ENCODE measurements at places on chromosomes 2 and 18. TPM values are rescaled to one million over a fixed set of nuclear protein-coding genes. Genes with fewer than 3 reads are reported as not detected.
A peak's percentile ranks its signal among the peaks of the same experiment; 100 is the strongest.

PROKR1 gene
- not detected for total RNA-seq

GPC1 gene
- 71.5 TPM for total RNA-seq

LRRTM4 gene
- total RNA-seq: 0.40 TPM

LINC00305 gene
- not detected for total RNA-seq

RNF125 gene
- total RNA-seq: 5.0 TPM

ADCYAP1 gene
- total RNA-seq: 1.2 TPM

ERFE gene
- total RNA-seq: not detected

IL1B gene
- not detected for total RNA-seq

ARHGEF33 gene
- 0.92 TPM for total RNA-seq

KIAA2012 gene
- 0.45 TPM for total RNA-seq

OR6B2 gene
- not detected for total RNA-seq

LRP1B gene
- total RNA-seq: 0.63 TPM

GRCh38 chr2:223109341-223109740, 57.4 kb downstream of the KCNE4 start:
- DNase-seq: no peak

- DNase-seq: no peak
Measured at GRCh38 chr18:71324356-71324755, 1035.5 kb downstream of the SOCS6 start.

GRCh38 chr2:46298272-46298521, 990 bp downstream of the EPAS1 start:
- no peak for DNase-seq

DNA sequence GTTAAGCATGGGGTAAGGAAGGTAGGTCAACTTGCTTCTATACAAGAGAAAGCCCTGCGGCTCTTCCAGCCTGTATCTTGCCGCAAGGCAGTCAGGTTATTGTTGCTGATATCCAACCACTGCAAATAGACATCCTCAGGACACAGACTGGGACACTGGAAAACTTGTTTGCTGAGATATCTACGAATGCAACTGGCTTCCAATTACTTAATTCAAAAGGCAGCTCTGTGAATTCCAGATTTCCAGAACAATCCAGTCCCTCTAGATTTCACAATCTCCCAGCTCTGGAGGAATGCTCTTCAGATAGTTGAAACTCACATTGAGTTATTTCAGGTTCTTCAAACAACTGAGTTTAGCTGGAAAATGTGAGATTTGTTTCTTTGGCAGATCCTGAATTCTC, 34.6 kb upstream of the SP9 start:
- DNase-seq: no peak

DNA sequence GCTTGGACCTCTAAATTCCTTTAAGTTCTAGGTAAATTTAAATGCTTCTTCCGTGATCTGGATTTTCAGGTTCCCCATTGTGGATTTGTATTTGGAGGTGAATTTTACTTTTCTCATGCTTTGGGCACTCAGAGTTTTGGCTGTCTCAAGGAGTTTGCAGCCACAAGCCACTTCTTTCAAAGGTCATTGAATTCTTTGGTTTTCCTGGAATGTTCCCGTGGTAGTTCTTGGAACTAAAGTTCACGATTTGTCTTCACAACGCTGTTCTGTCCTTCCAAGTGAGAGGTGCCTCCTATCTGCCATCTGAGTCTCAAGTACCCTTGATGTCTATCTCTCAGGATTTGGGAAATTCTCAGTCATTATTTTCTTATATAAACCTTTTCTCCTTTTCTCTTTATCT, 1438.7 kb upstream of the ZEB2 start:
- no peak for DNase-seq

DNA sequence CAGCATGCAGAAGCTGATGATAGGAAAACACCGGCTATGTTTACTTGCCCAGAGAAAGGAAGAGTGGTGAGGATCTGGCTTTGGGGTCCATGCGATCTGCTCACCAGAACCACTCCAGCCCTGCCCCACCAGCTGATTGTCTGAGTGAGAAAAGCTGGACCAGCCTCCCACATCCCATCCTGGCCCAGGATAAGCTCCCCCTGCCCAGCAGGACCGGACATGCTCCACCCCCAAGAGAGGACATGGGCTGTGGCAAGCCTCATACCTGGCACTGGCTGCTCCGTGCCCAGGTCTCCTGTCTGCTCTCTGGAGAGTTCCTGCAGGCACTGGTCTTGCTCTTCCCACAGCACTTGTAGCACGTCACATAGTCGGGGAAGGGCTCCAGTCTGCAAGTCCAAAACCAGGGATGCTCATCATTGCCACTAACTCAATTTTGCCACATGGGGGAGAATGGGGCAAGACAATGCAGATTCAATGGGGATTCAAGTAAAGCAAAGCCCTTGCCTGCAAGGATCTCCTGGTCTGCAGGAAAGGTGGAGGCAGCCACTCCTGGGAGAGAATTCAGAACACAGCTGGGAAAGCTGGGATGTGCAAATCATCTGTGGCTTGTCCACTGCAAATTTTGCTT, 30.0 kb downstream of the SCTR start:
- peak; percentile 72 for DNase-seq

- DNase-seq: no peak
Measured at GRCh38 chr2:154603682-154604081, 94.8 kb upstream of the KCNJ3 start.

GRCh38 chr18:22856870-22857269, 76.3 kb upstream of the RBBP8 start:
- DNase-seq: no peak

- DNase-seq: no peak
Measured at GRCh38 chr2:101063352-101064124, 61.4 kb downstream of the RPL31 start.

- DNase-seq: no peak
Measured at GRCh38 chr2:60385648-60386047, 167.8 kb downstream of the BCL11A start.

DNA sequence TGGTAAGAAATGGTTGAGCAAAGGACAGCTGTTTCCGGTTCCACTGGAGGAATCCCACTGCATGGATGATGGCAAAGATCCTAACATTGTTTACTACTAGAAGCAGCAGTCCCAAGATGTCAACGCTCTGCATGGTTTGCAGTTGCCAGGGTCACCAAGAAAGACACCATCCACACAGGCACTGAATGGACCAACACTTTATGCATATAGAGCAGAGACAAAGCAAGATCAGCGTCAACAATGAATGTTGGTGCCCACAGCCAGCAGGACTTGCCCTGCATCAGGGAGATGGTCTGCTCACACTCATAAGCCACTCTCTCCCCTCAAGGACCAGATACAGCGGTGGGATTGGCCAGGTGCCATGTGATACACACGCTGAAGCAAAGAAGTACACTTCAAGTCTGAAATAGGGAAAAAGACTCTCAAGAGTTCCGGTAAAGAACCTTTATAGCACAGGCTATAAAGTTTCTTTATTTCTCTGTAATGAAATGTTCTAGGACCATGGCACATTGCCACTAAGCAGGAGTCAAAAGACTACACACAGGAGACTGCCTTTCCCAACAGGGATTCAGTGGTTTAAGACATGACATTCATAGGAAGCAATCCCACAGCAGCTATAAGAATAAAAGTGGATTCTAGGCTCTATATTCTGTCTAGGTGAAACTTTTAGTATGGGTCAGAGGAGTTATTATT, 133.2 kb upstream of the EPHA4 start:
- DNase-seq: no peak

GRCh38 chr2:237815637-237816036, 17.1 kb downstream of the RBM44 start:
- DNase-seq: no peak

GRCh38 chr2:224520064-224520463, 65.1 kb downstream of the CUL3 start:
- no peak for DNase-seq

- no peak for DNase-seq
Measured at GRCh38 chr2:170019060-170019805, 158.7 kb upstream of the MYO3B start.

DNA sequence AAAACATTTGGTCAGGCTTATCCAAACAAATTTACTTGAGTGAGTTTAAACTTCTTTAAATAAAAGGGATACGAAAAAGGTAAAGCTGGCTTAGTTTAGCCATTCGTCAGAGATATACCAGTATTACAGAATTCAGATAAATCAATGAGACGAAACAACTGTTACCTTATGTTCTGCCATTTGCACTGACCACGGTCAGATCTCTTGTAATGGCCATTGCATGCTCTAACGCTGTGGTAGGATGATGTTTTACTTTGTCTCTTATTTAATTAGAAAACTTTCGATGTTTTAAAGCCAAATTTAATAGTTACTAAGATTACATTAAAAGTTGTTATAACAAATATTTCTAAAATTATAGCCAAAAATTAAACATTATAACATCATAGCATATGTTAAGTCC, 1.5 kb downstream of the C18orf54 start:
- DNase-seq: no peak

DNA sequence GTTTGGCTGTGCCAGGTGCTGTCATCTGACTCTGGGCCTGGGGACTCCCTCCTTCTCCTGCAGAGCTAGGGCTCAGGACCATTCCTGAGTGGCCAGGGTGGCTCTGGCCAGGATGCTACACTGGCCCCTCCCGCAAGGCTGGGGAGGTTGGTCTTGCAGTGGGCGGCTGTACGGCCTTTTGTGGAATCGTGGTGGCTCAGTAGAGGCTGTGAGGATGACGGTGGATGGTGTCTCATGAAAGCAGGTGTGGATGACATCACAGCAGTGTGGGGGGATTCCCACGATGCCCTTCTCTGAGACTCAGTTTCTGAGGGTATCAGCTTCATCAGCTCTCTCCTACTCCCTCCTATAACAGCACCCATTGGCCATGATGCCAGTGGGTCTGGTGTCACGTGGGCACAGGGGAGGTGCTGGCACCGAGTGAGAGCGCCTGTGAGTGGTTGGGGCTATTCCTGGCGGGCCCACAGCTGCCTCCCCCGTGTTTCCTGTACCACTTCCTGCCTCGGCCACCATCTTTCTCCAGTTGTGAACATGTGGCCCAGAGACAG, 144.2 kb upstream of the HDAC4 start:
- no peak for DNase-seq

- DNase-seq: no peak
Measured at GRCh38 chr2:74131901-74132300, 15.8 kb downstream of the BOLA3 start.

GRCh38 chr18:56921896-56922480, 224.9 kb upstream of the BOD1L2 start:
- no peak for DNase-seq

DNA sequence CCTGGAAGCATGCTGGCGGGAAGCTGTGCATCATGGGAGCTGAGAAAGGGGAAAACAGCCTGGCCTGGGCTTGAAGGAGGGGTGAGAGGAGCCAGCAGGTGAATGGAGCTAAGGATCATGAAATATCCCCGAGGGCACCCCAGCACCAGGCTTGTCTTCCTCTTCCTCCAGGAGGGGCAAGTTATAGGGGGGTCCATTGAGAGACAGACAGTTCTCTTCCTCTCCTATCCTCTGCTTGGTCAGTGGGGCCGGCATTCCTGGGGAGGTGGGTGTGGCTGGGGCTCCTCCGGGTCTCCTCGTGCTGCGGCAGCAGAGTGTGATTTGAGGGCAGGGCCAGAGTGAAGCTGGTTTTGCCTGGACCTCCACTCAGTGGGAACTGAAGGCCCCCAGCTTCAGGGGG, 78.9 kb downstream of the LIPG start:
- no peak for DNase-seq

- no peak for DNase-seq
Measured at GRCh38 chr2:60025496-60025895, 528.0 kb downstream of the BCL11A start.

GRCh38 chr2:212213191-212213590, 325.4 kb downstream of the ERBB4 start:
- DNase-seq: no peak

- no peak for DNase-seq
Measured at GRCh38 chr2:215631696-215632095, 195.8 kb upstream of the FN1 start.

DNA sequence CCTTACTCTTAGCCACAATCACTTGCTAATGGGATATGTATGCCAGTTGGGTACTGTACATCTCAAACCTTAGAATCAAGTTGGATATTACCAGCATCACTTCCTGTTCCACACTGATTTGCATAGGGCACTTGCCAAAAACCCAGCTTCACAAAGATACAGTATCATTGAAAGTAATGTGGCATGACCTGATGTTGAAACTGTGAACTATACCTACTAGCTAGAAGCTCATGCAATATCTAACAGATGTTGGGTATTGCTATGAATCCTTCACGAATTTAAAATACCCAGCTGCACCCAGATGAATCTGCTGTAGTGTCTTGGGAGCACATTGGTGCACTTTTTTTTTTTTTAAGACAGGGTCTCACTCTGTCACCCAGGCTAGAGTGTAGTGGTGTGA, 6.5 kb upstream of the STAMBP start:
- no peak for DNase-seq

DNA sequence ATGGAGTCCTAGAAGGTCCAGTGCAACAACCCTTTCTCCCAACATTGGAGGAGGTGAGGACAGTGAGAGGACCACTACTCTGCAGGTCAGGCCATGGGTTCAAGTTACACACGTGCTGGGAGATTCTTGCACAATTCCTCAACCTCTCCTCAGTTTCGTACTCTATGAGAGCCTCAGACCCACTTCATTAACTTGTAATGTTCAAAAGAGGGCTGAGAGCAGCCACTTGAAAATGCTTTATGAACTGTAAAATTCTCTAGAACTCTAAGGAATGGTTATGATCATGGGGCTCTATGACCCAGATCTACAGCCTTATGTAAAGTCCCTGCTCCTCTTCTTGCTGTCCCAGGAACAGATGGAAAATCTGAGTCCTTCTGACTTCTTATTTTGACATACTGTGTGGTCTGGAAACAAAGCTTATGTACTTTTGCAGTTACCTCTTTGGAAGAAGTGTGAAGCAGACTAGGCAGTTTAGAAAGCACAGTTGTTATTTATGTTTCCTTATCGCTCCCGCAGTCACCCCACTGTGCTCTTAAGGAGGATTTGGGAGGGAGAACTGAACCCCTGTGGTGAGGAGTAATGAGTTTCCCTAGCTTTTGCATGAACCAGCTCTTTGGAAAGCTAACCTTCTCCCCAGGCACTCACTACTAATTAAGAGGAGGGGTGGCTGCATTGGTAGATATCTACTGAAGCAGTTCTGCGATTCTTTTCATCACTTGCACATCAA, 296.6 kb downstream of the LRRTM1 start:
- DNase-seq: no peak

DNA sequence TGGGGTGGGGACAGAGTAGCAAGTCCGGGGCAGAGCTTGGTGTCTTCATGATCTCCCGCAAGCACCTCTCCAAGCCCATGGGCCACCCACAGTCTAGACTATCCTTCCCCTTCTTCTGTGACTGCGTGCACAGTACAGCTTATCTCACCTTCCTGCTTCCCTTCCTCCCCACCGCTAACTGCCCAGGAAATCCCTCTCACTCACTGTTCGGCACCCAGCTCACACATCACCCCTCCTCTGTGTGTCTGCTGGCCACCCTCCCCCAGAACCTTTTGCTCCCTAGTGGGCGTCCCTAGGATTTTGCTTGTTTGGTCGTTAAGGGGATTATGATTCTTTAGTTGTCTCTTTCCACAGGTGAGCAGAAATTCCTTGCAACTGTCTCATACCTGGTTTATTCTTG, 31.5 kb upstream of the SMAD7 start:
- no peak for DNase-seq

GRCh38 chr18:9109523-9109922, 7.0 kb downstream of the NDUFV2 start:
- no peak for DNase-seq
